ENCODE measurements at places on chromosomes 11 and 22. TPM values are rescaled to one million over a fixed set of nuclear protein-coding genes. Genes with fewer than 3 reads are reported as not detected.

GRCh38 chr11:69049490-69049867 lies 747 bp downstream of the TPCN2 start:
- DNase-seq: peak; percentile 91

Gene OR4C45
- not detected for total RNA-seq

- no peak for DNase-seq
Measured at GRCh38 chr11:36349351-36350136, 53.5 kb downstream of the PRR5L start.

DNA sequence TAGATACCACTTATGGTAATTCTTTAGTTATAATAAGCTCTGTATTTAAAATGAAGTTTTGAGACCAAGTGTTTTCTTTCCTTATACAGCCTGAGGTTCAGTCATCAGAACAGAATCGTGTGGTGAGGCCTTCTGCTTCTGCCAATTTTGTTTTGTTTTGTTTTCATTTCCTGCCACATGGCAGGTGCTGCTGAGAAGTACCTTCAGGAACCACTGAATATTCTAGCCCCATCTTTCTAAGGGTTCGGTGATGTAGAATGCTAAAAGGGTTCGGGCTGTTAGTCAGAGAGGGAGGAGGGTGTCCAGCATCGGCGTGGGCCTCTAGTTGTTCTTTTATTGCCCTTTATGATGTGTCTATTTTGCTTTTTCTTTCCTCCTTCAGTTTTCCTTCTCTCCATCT lies 25.8 kb downstream of the TNRC6B start:
- DNase-seq: peak; percentile 62
